ENCODE measurements at places on chromosomes 3 and 15. TPM values are rescaled to one million over a fixed set of nuclear protein-coding genes. Genes with fewer than 3 reads are reported as not detected.

Gene SEC62
- 18.8 TPM for total RNA-seq

Gene DMXL2
- 22.4 TPM for total RNA-seq

Gene SCAANT1
- total RNA-seq, result not detected

Gene GPR149
- not detected for total RNA-seq

Gene TMEM40
- total RNA-seq, result 11.0 TPM

Gene CHRNA5
- 1.2 TPM for total RNA-seq

Gene ZMYND10
- 1.6 TPM for total RNA-seq

Gene IL5RA
- not detected for total RNA-seq

Gene DZIP1L
- 38.9 TPM for total RNA-seq

Gene GOLGA6L7
- not detected for total RNA-seq

Gene DAG1
- 132 TPM for total RNA-seq

Gene LCTL
- 0.43 TPM for total RNA-seq

Gene IDH2
- 219 TPM for total RNA-seq

Gene ZBTB47
- total RNA-seq, result 61.3 TPM

Gene MYZAP
- total RNA-seq, result 1.2 TPM

Gene CHST13
- not detected for total RNA-seq

Gene HDC
- total RNA-seq, result not detected

Gene ABHD10
- 21.2 TPM for total RNA-seq

Gene IL17RD
- 0.54 TPM for total RNA-seq

Gene CYP19A1
- not detected for total RNA-seq
